NCI-H526 (cell line): ENCODE measurements at places on chromosomes 2 and 18.

GRCh38 chr18:10659000-10659399 lies 133.2 kb downstream of the NAPG start:
- DNase-seq, result no peak

DNA sequence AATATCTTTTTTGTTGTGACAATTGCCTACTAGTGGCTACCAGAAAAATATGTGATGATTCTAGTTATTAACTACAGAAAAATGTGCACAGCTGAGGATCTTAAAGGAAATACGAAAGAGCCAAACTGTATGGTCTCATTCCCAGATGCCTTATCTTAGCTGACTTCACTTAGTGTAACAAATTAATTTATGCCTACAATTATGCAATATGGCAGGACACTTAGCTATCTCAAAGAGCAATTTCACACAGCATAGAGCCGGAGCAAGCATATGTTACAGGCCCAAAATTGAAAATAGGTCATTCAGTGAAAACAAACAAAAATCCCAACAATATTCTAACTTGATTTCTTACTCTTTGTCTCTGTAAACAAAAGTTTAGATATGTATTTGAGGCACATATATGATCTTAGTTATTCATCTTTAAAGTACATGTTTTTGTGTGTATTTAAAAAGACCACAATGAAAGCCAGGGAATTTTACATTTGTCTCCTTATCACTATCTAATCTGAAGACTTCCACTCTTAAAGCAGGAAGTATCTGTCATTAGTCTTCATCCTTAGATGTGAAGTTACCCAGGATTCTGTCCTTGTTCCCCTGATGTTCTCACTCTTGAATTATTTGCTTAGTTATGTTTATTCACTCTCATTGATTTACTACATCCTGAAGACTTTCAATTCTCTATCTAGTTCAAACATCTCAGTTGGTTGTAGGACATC lies 1579.0 kb upstream of the NXPH2 start:
- DNase-seq, result no peak

DNA sequence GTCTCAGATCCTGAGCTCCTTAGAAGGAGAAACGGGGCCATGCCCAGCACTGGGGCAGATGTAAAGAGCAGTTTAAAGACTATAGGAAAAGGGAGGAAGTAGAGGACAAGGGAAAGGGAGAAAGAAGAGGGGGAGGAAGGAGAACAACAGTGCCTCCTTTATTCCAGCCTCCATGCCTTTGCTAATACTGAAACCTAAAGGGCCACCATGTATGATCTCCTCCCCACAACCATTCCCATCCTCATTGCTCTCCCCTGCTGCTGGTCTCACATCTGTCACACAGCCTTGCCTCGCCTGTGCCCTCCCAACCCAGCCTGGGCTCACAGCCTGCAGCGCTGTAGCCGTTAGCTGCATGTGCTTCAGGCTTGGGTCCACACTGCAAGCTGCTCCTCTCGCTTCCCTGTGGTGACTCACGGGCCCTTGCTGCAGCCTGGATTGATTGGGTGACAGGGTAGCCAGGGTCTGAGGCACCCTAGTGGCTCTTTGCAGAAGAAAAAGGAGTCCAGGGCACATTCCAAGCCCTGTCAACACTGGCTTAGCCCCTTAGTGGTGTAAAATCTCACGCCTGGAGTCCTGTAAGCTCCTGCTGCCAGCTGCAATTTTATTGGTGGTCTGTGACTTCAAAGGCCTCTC lies 281.9 kb downstream of the SRBD1 start:
- no peak for DNase-seq

- no peak for DNase-seq
Measured at GRCh38 chr2:71798266-71799012, 345.1 kb downstream of the DYSF start.

DNA sequence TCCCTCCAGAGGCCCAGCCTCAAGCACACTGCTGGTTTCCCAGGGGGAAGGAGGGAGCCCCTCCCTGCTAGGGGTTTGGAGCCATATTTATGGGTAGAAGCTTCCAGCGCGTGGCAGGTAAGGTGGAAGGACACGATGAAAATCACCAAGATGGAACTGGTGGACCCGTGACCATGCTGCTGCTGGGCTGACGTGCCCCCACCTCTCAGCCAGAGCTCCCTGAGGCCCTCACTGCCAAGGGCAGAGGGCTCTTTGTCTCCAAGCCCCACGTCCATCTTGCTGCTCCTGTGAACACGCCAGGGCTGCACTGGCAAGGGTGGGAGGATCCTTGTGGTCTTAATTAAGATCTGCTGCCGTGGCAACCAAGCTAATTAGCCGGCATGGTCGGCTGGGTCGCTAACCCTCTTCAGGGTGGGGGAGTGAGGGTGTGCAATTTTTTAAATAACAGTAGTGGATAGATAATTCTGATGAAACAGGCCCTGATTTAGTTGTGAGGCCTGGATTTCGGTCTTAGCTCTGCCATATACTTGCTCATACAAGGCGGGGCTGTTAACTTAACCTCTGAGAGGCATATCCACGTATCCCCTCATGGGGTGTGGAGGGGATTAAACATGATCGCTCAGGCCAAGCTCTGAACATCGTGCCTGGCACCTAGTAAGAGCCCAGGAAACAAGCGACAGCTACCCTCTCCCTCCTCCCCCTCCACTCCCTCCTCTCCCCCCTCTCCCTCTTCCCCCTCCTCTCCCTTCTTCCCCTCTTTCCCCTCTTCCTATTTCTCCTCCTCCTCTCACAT lies 232.8 kb downstream of the CELF4 start:
- DNase-seq, result peak; percentile 41

DNA sequence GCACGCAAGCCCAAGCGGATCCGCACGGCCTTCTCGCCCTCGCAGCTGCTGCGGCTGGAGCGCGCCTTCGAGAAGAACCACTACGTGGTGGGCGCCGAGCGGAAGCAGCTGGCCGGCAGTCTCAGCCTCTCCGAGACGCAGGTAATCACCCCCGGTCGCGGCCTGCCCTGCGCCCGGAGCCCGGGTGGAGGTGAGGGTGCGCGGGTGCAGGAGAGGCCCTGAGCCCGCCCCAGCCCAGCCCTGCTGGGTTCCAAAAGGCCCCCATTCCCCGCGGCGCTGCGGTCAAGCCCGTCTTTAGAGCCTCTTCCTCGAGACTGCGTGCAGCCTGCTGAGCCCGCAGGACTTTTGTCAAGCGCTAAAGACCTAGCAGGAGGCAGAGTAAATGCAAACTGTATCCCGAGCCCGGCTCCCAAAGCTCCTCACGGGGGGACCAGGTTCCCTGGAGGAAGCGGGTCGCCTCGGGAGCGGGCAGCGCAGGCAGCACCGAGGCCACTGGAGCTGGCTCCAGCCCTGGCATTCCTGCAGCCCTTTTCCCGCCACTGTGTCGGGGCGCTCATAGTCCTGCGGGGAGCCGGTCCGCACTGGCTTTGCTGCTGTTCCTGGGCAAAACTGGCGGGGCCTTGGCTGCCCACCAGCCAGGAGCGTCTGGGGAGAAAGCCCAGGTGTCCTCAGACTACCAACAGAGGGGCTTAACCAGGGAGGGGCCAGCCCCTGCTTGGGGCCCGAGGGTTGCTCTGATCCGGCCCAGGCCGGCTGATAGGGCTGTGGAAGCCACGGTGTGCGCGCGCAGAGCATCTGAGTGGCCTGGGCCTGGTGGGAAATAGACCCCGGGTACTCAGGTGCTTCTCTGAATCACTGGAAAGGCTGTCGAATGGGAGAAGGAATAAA lies 7.3 kb downstream of the EMX1 start:
- DNase-seq, result peak; percentile 63

GRCh38 chr2:23684395-23685176 lies 242.3 kb downstream of the ATAD2B start:
- no peak for DNase-seq

DNA sequence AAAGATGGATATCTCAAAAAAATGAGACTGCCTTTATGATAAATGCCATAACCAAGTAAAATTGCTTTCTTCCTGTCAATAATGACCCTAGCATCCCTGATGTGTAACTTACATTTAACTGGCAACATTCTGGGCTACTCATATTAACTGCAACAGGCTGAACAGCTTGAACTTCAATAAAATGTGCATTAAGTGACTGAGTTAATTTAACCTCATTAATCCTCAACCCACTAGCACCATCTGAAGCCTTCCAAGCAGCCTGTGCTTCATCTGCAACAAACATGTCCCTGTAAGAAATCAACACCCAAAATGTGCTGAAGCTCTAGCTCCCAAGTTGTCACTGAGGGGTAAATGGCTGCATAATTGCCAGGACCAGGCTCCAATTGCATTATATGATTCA lies 296.2 kb upstream of the ZC3H15 start:
- no peak for DNase-seq
